ENCODE measurements at places on chromosomes 5 and 9.
A peak's percentile ranks its signal among the peaks of the same experiment; 100 is the strongest.

- no peaks in the 10 kb centered on the region for H3K4me1 ChIP-seq
- H3K27ac ChIP-seq = no peak overlapping the region
- no peak for DNase-seq
- H3K4me3 ChIP-seq = no peak overlapping the region
Observed at GRCh38 chr5:149740341-149740740, 10.2 kb downstream of the PPARGC1B start.

- H3K27me3 ChIP-seq = no peaks in the 10 kb centered on the region
- H3K27ac ChIP-seq = no peak overlapping the region
- H3K4me1 ChIP-seq = no peaks in the 10 kb centered on the region
- DNase-seq = no peak
- no peaks in the 10 kb centered on the region for H3K36me3 ChIP-seq
Observed at GRCh38 chr5:143116814-143117213, 286.7 kb downstream of the NR3C1 start.

- H3K27me3 ChIP-seq = no peaks in the 10 kb centered on the region
- H3K4me3 ChIP-seq = no peak overlapping the region
- no peak overlapping the region for H3K27ac ChIP-seq
- no peak for DNase-seq
- H3K36me3 ChIP-seq = peaks cover 98% of the 10 kb centered on the region
- no peaks in the 10 kb centered on the region for H3K4me1 ChIP-seq
Observed at GRCh38 chr9:136467766-136468165, 15.1 kb downstream of the SEC16A start.

DNA sequence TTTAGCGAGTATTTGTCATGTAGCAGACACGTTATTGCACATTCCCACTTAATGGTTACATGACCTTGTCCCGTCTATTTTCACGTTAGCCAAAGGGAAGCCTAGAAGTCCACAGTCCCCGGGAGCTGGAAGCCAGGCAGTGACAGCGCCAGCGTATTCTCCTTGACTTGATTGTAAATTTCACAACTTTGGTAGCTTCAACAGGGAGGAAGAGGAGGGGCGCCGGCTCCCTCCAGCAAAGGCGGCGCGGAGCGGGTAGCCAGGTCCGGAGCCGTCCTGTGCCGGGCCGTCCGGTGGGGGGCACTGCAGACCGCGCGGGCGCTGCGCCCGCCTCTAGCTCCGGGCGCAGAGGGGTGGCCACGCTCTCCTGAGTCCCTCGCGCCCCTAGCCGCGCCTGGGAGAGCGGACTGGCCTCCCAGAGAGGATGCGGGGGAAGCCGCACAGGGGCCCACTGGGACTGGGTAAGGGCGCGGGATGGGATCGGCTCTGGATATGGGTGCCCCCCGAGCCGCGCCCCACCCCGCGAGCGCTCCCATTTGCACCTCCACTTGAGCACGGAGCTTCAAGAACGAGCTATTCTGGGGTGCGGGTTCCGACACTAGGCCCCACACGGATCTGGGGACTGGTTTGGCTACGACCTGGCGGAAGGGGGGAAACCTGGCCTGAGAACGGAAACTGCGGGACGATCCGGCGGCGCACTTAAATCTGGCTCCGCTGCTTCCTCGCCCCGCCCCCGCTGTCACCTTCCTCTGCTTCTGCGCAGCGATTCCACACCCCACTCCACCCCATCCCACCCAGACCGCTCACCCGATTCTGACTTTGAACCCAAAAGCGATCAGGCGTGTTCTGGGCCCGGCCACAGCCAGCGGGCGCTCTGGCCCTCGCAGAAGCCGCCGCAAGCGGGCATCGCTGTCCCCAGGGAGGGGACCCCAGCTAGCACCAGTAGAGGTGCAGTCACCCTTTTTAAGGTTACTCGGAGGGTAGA lies 23.8 kb downstream of the KLF4 start:
- H3K36me3 ChIP-seq = no peaks in the 10 kb centered on the region
- H3K27ac ChIP-seq = no peak overlapping the region

DNA sequence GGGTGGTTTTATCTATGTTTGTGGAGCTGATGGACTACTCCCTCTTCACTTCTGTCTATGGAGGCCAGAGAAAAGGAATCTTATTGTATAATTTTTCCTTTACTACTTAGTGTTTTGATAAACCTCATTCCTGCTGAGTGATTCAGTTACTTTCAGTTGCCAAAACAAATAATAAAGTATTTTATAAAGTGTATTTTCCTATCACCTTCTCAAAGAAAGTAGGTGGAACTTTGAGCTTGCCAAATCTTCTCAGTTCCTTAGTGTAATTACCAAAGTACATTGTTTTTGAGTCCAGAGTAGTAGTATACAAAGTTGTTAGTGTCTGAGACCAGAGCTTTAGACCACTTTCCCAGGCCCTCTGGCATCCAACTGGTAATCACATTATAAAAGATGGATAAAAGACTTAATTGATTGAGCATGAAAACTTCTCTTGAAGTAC lies 13.5 kb downstream of the RABGAP1 start:
- H3K4me3 ChIP-seq = no peak overlapping the region
- no peaks in the 10 kb centered on the region for H3K27me3 ChIP-seq
- peaks cover 5% of the 10 kb centered on the region for H3K36me3 ChIP-seq
- no peak for DNase-seq

DNA sequence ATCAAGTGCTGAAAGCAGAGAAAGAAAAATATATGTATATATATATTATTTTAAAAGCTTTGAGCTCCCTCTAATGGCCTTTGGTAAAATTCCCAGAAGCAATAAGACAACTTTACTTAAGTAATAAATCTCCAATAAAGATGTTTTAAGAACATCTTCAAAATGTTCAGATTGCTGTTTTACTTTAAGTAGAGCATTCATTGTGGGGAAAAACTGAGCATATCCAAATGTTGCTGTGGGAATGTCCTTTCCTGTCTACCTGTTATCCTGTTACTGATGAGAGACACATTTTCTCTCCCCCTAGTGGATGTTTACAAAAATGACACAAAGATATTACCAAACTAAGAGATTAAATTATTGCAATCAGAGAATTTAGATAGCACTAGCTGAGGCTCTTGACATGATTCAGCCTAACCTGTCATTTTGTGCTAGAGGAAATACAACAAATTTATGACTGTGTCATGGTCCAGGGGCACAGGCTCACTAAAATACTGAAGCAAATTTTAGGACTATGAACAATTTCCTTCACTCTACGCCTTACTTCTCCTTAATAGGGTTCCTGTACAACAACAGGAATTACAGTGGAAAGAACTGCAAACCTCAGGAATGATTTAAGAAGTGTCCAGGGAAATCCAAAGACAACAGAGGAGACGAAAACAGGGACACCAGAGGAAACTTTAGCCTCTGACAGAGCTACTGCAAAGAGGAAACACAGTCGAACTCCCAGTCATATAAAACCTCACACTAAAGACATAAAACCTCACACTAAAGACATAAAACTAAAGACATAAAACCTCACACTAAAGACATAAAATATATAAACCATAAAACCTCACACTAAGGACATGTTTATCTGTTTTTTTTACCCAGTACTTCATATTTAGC lies 24.3 kb upstream of the PRRC1 start:
- H3K36me3 ChIP-seq = no peaks in the 10 kb centered on the region
- peak; percentile 63 for DNase-seq
- no peak overlapping the region for H3K4me3 ChIP-seq

DNA sequence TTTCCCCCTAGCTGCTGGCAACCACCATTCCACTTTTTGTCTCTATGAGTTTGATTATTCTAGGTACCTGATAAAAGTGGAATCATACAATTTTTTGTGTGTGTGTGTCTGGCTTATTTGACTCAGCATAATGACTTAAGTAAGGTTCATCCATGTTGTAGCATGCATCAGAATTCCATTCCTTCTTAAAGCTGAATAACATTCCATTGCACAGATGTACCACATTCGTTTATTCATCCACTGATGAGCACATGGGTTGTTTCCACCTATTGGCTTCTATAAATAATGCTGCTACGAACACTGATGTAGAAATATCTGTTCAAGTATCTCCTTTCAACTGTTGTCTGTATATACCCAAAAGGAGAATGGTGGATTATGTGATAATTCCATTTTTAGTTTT lies 33.7 kb downstream of the AP3B1 start:
- peaks cover 21% of the 10 kb centered on the region for H3K36me3 ChIP-seq
- no peaks in the 10 kb centered on the region for H3K27me3 ChIP-seq
- H3K4me1 ChIP-seq = no peaks in the 10 kb centered on the region
- H3K27ac ChIP-seq = no peak overlapping the region

DNA sequence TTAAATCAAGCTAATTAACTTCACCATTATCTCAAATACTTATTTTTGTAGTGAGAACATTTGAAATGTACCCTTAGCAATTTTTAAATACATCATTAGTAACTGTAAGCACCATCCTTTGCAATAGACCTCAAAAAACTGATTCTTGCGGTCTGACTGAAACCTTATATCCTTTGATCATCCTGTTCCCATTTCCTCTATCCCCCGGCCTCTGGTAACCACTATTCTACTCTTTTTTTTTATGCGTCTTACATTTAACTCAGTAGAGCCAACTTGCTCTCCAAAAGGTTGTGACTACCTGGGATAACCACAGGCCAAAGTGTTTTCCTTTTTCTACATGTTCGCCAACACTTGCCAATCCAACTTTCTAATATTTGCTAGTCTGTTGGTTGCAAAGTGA lies 106.1 kb downstream of the IRX1 start:
- no peaks in the 10 kb centered on the region for H3K36me3 ChIP-seq
- no peak overlapping the region for H3K27ac ChIP-seq
- no peaks in the 10 kb centered on the region for H3K4me1 ChIP-seq
- H3K4me3 ChIP-seq = no peak overlapping the region

- H3K36me3 ChIP-seq = no peaks in the 10 kb centered on the region
- no peaks in the 10 kb centered on the region for H3K27me3 ChIP-seq
- H3K4me3 ChIP-seq = no peak overlapping the region
Observed at GRCh38 chr5:112061666-112062065, 304.7 kb upstream of the NREP start.

- peaks cover 46% of the 10 kb centered on the region for H3K36me3 ChIP-seq
- no peaks in the 10 kb centered on the region for H3K27me3 ChIP-seq
- peak overlapping the region; percentile 73 for H3K27ac ChIP-seq
Observed at GRCh38 chr5:14674983-14675854, 10.7 kb downstream of the OTULIN start.

DNA sequence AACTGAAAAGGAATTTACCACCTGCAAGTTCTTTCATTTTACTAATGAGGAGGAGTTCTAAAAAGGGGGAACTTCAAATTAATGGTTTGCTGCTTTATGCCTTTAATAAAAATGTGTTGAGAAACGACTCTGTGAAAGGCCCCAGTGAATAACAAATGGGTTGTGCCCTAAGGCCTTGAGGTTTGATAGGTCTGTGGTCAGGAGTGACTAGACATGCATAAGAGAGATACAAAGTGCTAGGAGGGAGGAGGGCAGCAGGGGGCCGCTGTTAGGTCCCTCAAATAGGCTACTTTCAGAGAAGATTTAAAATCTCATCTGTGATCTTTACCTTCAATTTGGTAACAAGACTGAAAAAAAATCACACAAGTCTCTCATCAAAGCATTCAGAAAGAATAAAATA lies 58.3 kb downstream of the FAM81B start:
- H3K27me3 ChIP-seq = no peaks in the 10 kb centered on the region
- H3K27ac ChIP-seq = no peak overlapping the region
- H3K4me1 ChIP-seq = no peaks in the 10 kb centered on the region
- DNase-seq = no peak

GRCh38 chr9:124498040-124498439 lies 9.2 kb downstream of the NR5A1 start:
- no peak overlapping the region for H3K4me3 ChIP-seq
- H3K4me1 ChIP-seq = peaks cover 3% of the 10 kb centered on the region
- no peak for DNase-seq

DNA sequence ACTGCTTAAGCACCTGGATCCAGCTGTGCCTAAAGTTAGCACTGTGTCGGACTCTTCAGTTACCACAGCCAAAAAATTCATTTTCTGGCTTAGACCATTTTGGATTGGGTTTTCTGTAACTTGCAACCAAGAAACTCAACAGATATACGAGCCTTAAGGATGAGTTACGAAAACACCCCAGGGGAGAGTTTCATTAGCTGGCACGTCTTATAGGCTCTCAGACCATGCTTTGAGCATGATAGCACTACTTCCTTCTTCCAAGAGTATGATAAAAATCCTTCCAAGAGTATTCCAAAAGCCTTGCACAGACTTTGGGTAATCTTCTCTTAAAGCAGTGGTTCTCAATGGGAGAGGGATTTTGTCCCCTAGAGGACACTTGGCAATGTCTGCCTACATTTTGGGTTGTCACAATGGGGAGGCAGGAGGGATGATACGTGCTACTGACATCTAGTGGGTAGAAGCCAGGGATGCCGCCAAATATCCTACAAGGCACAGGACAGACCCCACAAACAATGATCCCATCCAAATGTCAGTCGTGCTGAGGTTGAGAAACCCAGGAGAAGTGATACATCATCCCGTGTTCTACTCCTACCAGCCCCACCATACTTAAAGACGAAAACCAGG lies 64.8 kb downstream of the SMIM23 start:
- H3K36me3 ChIP-seq = peaks cover 2% of the 10 kb centered on the region
- no peak overlapping the region for H3K27ac ChIP-seq
- no peaks in the 10 kb centered on the region for H3K4me1 ChIP-seq
- H3K4me3 ChIP-seq = no peak overlapping the region
- H3K27me3 ChIP-seq = no peaks in the 10 kb centered on the region

GRCh38 chr5:135883441-135883840 lies 12.2 kb downstream of the IL9 start:
- H3K4me1 ChIP-seq = peaks cover 4% of the 10 kb centered on the region
- no peak for DNase-seq
- no peak overlapping the region for H3K4me3 ChIP-seq
- H3K27me3 ChIP-seq = no peaks in the 10 kb centered on the region

- no peak overlapping the region for H3K27ac ChIP-seq
- no peaks in the 10 kb centered on the region for H3K4me1 ChIP-seq
- H3K36me3 ChIP-seq = no peaks in the 10 kb centered on the region
- H3K4me3 ChIP-seq = no peak overlapping the region
Observed at GRCh38 chr5:167065794-167066193, 1225.7 kb upstream of the WWC1 start.

GRCh38 chr5:128197896-128198522 lies 114.4 kb downstream of the SLC12A2 start:
- DNase-seq = peak; percentile 44
- no peak overlapping the region for H3K4me3 ChIP-seq
- peaks cover 7% of the 10 kb centered on the region for H3K4me1 ChIP-seq
- peaks cover 2% of the 10 kb centered on the region for H3K27me3 ChIP-seq
- H3K36me3 ChIP-seq = no peaks in the 10 kb centered on the region

DNA sequence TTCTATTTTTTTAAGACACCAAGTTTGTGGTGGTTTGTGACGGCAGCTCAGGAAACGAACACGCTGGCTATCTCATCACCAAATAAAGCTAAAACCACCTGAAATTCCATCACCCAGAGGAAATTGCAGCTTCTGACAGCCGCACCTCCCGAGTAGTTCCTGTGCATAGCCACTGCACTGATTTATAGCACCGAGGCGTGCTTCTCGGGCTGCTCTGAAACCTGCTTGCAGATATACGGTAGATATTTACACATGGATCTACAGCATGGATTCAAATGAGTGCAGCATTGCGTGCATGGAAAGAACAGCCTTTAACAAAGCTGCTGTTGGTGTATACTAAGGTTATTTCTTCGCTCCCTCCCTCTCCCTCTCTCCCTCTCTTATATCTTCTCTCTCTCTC lies 153.8 kb downstream of the PHF2 start:
- no peak overlapping the region for H3K4me3 ChIP-seq
- H3K36me3 ChIP-seq = no peaks in the 10 kb centered on the region
- H3K27ac ChIP-seq = no peak overlapping the region
- no peaks in the 10 kb centered on the region for H3K4me1 ChIP-seq
- peaks cover 4% of the 10 kb centered on the region for H3K27me3 ChIP-seq
